ENCODE measurements at places on chromosomes 7 and 10. TPM values are rescaled to one million over a fixed set of nuclear protein-coding genes. Genes with fewer than 3 reads are reported as not detected.

Gene ZNF467
- total RNA-seq: 1.7 TPM

Gene TRUB1
- total RNA-seq: 12.1 TPM

Gene MYOZ1
- not detected for total RNA-seq

Gene LIMK1
- total RNA-seq: 33.9 TPM

Gene GNAT3
- total RNA-seq: not detected

Gene PGAM2
- total RNA-seq: 0.75 TPM

Gene PNLIPRP1
- total RNA-seq: not detected

Gene SAMD9
- total RNA-seq: 12.1 TPM

Gene SFMBT2
- 0.08 TPM for total RNA-seq

Data from smooth muscle cell of the coronary artery (primary cell).